ENCODE measurements at places on chromosomes 5 and 9.

DNA sequence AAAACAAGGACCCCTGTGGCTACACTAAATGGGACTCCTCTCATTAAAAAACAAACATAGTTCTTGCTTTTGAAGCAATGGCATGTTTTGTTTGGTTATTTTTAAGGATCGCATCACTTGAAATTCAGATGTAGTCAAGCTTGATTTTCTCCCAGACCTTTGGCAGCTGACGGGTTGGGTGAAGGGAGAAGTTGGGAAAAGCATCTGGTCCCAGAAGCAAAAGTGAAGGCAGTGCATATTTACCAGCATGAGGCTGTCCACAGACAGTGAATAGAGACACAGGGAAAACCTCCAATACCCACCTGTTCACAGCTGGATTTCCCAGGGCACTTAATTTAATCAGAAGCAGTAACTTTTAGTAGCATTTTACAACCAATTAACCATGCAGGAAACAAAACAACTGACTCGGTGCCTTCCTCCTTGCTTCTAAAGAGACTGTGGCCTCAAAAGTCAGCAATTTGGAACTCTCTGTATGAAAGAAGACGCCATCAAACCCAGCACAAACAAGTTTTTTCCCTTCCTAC, 245.4 kb downstream of the EBF1 start:
- DNase-seq = no peak

- DNase-seq = no peak
Measured at GRCh38 chr5:134543820-134544614, 18.5 kb downstream of the JADE2 start.

GRCh38 chr5:117207088-117207668, 632.6 kb upstream of the SEMA6A start:
- no peak for DNase-seq

DNA sequence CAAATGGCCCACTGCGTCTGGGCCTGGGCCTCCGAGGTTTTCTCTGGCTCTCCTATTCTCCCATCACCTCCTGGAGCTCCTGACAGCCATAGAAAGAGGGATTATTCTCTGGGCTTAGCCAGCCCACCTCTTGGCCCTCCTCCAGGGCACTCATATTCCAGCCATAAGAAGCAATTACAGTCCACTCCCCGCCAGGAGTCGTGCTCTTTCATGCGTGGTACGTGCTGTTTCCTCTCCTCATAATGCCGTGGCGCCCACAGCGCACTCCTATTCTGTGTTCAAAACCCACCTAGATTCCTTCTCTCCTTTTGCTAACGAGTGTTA, 240.8 kb upstream of the ZNF462 start:
- DNase-seq = no peak

- no peak for DNase-seq
Measured at GRCh38 chr5:93722588-93722987, 18.8 kb downstream of the POU5F2 start.

GRCh38 chr5:60841361-60841760, 2.7 kb downstream of the ELOVL7 start:
- DNase-seq = no peak

GRCh38 chr5:9268226-9268625, 277.6 kb downstream of the SEMA5A start:
- DNase-seq = no peak

GRCh38 chr9:91865041-91865440, 85.0 kb downstream of the ROR2 start:
- no peak for DNase-seq

DNA sequence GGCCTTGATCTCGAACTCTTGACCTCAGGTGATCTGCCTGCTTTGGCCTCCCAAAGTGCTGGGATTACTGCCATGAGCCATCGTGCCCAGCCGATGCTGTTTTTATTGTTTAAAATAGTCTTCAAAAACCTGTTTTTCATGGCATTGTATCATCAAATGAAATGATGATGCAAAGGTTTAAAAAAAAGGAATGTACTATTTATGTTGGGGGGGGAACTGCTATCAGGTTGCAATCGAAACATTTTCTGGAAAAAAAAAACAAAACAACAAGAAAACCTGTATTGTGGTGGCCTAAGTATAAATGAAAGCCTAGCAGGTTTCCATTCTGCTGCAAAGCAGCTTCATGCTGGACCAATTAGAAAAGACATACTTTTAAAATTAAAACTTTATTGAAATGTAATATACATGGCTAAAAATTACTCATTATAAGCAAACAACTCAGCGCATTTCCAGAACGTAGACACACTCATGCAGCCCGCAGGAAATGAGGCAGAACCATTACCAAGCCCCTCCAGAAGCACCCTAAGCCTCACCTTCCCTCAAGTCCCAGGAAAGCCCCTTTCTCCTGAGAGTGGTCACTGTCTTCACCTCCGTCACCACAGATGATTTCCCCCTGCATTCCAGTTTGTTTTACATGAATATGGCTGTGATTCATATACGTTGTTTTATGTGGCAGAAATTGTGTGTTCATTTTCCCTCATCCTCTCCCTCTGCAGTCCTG, 19.0 kb downstream of the GPR107 start:
- DNase-seq = no peak

DNA sequence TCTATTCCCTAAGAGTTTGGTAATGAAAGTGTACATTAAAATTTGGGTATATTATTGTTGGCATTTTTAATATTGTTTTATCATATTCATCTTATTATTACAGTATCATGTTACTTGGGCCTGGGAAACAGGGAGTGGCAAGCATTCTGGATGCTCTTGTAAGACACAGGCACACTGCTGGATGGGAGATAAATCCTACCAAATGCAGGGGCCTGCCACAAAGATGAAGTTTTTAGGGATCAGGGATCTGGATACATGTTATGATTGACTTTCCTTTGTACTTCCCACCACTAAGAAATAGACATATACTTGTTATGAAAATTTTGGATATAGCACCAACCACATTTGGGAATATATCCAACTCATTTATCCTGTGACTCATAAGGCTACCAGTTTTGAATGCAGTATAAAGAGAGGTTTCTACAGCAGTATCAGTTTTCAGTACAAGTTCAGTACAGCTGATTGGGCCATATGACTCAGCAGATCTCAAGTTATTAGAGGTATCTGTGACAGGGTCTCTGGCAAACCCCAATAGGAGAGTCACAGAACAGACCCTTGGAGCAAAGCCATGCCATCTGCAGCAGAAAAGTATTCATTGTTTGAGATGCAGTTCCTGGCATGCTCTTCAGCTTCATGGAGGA, 360.1 kb downstream of the DMAC1 start:
- no peak for DNase-seq

DNA sequence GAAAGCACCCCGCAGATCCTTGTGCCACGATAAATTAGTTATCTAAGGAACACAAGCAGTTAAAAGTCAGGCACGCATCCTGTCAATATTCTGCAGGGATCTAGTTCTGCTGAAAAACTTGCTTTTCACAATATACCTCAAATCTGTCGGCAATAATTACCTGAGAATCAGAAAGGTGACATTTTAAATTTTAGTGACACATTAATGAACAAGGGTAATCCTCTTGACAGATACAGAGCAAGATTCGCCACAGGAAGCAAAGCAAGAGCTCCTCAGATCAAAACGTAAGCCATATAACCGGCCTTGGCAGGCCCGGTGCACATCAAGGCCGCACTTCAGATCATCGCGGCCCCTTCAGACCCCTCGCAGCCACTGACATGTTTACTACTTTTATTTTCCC, 185.7 kb downstream of the ATPSCKMT start:
- DNase-seq = no peak

- DNase-seq = no peak
Measured at GRCh38 chr5:96659170-96659569, 3.0 kb upstream of the CAST start.

DNA sequence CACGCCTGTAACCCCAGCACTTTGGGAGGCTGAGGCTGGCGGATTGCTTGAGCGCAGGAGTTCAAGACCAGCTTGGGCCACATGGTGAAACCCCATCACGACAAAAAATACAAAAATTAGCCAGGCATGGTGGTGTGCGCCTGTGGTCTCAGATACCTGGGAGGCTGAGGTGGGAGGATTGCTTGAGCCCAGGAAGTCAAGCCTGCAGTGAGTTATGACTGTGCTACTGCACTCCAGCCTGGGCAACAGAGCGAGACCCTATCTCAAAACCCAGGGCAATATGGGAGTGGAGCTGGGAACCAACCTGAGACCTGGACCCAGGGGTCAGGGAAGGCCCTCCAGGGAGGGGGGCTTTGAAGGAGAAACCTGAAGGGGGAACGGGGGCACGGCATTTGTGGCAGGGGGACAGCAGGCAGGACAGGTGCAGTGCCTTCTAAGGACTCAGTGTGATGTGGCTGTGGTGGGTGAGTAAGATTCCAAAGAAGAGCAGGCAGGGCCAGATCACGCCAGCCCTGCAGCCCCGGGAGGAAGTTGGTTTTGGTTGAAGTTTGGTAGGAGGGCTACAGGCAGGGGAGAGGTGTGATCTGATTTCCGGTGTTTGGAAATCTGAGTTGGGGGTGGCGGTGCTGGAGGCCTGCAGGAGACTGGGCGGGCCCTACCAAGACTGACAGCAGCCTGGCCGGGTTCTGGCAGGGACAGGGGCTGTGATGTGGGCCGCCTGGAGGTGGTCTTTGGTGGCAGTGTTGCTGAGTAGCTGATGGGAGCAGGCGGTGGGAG, 46.2 kb downstream of the NTNG2 start:
- no peak for DNase-seq

- DNase-seq = no peak
Measured at GRCh38 chr9:89807101-89807395, 202.2 kb downstream of the GADD45G start.

GRCh38 chr5:106833517-106833916, 837.2 kb downstream of the EFNA5 start:
- no peak for DNase-seq

GRCh38 chr9:134949681-134950385, 32.1 kb upstream of the FCN1 start:
- no peak for DNase-seq

DNA sequence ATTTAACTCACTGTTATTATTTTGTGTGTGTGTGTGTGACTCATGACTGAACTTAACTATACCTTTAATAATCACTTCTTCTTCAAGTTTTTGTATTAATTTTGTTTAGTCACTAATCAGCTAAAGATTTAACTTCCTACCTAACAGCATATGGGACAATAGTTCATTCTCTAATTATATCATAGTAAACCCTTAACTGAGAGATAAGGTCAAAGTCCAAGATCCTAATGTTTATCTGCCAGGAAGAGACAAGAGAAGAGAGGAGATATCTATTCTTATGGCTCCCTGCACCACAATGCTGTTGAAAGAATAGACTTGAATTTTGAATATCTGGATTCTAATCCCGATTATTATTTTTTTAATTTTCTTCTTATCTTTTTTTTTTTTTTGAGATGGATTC, 28.1 kb downstream of the FREM1 start:
- no peak for DNase-seq

GRCh38 chr9:2138646-2139045, 123.5 kb downstream of the SMARCA2 start:
- DNase-seq = no peak

DNA sequence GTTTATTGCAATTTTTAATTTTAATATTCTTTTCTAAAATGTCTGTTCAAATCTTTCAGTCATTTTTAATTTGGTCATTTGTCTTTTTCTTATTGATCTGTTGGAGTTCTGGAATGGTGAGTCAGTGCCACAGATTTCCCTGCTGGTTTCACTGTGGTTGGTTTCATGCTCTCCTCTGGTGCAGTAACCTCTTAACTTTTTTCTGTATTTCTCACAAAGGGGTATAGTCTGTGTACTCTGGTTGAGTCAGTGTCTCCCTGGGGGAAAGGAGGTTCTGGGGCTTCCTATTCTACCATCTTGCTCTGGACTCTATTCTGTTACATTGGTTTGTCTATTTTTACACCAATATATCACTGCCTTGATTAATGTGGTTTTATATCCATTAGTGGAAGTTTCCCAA, 178.8 kb downstream of the CSNK1G3 start:
- DNase-seq = no peak

- no peak for DNase-seq
Measured at GRCh38 chr5:14781106-14781505, 90.5 kb downstream of the ANKH start.

DNA sequence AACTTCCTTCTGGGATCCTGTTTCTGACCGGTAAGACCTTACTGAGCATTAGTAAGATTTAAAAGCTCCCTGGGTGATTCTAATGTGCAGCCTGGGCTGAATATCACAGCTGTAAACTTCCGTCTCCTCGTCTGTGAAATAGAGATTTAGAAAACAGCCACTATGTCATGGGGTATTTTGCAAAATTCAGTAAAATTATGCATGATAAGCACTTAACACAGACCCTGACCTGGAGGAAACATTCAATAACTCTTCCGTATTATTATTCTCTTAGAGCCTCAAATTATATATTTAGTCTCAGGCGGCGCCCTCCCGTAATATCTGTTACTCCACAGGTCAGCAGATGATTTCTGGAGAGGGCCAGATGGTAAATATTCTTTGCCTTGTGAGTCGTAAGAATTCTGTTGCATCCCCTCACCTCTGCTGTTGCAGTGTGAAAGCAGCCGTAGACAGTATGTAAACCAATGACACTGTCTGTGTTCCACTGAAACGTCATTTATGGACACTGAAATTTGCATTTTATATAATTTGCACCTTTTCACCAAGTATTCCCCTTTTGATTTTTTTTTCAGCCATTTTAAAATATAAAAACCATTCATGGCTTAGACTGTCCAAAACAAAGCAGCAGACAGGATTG, 39.2 kb upstream of the RARS1 start:
- no peak for DNase-seq

- no peak for DNase-seq
Measured at GRCh38 chr5:13027874-13028273, 916.6 kb downstream of the DNAH5 start.

GRCh38 chr9:742104-742503, 99.4 kb upstream of the DMRT1 start:
- DNase-seq = no peak

DNA sequence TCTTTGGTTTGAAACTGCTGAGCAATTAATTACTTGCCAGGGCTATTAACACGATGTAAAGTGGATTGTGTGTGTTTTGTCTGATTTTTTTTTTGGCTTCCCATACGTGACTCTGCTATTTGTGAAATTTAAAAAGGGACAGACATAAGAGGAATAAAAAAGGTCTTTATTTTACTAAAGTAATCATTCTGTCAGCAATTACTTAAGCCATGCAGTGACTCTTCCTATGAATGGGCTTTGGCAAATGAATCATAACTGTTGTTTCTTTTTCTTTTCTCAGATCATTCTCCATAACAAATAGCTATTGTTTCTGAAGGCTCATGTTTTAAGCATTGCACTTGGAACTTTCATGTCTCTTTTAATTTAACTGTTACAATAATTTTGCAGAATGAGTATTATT, 461.3 kb upstream of the RORB start:
- DNase-seq = no peak

GRCh38 chr9:116269250-116269649, 115.7 kb downstream of the PAPPA start:
- DNase-seq = no peak

GRCh38 chr5:19891658-19892057, 96.3 kb downstream of the CDH18 start:
- no peak for DNase-seq

- DNase-seq = no peak
Measured at GRCh38 chr5:157266286-157267007, 524 bp downstream of the CYFIP2 start.

GRCh38 chr5:173680660-173681242, 64.3 kb upstream of the BOD1 start:
- DNase-seq = no peak
